ENCODE measurements at places on chromosomes 11 and 22.
A peak's percentile ranks its signal among the peaks of the same experiment; 100 is the strongest.

DNA sequence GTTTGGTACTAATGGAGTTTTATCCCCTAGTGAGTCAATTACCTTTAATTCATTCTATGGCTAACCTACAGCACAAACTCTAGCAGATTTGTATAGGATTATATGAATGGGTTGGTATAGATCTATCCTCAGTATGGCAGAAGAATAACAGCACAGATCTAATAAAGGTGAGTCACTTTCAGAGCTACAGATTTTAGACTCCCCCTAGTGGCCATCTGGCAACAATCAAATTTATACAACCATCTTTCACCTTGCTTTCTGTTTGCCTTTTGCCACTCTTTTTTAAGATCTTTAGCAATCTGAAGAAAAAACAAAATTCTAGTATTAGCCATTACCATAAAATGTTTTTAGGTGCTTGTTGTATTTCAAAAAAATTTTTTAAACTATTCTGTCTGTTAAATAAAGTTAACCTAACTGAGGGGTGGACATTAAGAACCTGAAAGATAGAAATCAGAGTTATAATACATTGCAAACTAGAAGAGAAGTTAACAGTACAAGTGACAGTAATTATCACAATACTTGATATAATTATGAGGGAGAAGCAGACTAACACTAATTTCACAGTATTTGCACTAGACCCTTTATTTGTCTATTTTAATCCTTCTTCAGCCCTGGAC is 25.8 kb downstream of the DDIAS start:
- DNase-seq = peak; percentile 84

GRCh38 chr11:8101421-8101820 is 20.4 kb downstream of the TUB start:
- DNase-seq = no peak

- no peak for DNase-seq
Observed at GRCh38 chr11:31865606-31866300, 54.6 kb upstream of the PAX6 start.

- no peak for DNase-seq
Observed at GRCh38 chr11:130139401-130139800, 20.2 kb upstream of the ST14 start.

- DNase-seq = no peak
Observed at GRCh38 chr11:13189561-13190426, 87.8 kb upstream of the BMAL1 start.

GRCh38 chr22:43266076-43266475 is 77.1 kb downstream of the SCUBE1 start:
- DNase-seq = no peak

GRCh38 chr11:17138562-17138961 is 61.1 kb upstream of the RPS13 start:
- no peak for DNase-seq

GRCh38 chr22:50477923-50478322 is 3.1 kb upstream of the SBF1 start:
- DNase-seq = no peak

GRCh38 chr11:326592-326841 is 5.9 kb upstream of the IFITM3 start:
- DNase-seq = no peak

GRCh38 chr11:70437111-70437784 is 38.9 kb downstream of the CTTN start:
- peak; percentile 7 for DNase-seq

- DNase-seq = no peak
Observed at GRCh38 chr11:104713401-104713800, 184.9 kb downstream of the CASP12 start.

DNA sequence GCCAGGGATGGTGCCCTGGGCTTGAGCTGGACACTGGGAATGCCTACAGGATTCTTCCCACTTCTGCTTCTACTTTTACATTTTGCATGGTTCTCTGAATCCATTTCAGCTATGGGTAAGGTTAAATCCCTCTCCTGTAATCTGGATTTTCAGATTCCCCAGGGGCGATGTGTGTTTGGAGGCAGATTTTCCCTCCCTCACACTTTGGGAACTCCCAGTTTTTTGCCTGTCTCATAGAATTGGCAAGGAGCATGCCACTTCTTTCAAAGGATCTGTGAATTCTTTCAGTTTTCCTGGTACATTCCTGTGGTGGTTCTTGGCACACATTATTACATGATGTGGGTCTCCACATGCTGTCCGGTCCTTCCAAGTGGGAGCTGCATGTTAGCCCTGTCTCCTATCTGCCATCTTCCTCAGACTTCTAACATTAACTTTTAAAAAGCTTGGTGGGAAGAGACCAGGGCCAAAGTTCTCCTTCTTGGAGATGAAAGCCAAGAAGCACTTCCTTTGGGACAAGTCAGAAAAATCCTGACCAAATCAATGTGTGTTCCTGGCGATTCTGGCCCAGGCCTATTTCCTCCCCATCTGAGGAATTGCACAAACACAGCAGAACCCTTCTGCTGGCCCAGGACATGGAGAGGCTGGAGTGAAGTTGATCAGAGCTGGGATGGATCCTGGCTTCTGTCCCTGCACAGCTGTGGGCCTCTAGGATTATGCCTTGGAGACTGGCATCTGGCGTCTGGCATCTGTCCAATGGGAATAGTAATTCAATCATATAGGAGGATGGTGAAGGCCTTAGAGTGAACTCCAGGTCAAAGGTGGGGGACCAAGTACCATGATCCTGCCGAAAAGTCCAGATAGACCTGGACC is 5.4 kb upstream of the APOL2 start:
- DNase-seq = no peak

GRCh38 chr11:119783466-119784400 is 54.7 kb upstream of the NECTIN1 start:
- no peak for DNase-seq

DNA sequence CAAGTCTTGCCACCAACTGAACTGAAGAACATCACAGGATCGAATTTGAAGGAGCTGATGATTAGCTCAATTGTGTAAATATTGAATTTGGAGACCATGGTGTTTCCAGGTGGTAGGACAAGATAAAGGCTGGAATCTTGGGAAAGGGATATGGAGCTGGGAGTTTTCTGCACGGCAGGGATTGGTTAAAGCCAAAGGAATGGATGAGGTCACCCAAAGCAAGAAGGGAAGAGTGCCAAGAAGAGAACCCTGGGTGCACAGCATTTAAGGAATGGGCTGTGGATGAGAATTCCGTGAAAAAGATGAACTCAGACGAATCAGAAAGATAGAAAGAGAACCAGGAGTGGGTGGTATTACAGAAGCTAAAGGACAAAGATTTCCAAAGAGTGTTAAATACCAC is 29.4 kb upstream of the RRAS2 start:
- no peak for DNase-seq

GRCh38 chr22:37304595-37305343 is 22.5 kb downstream of the CYTH4 start:
- DNase-seq = no peak

- DNase-seq = no peak
Observed at GRCh38 chr22:47089796-47090460, 327.5 kb downstream of the TBC1D22A start.

DNA sequence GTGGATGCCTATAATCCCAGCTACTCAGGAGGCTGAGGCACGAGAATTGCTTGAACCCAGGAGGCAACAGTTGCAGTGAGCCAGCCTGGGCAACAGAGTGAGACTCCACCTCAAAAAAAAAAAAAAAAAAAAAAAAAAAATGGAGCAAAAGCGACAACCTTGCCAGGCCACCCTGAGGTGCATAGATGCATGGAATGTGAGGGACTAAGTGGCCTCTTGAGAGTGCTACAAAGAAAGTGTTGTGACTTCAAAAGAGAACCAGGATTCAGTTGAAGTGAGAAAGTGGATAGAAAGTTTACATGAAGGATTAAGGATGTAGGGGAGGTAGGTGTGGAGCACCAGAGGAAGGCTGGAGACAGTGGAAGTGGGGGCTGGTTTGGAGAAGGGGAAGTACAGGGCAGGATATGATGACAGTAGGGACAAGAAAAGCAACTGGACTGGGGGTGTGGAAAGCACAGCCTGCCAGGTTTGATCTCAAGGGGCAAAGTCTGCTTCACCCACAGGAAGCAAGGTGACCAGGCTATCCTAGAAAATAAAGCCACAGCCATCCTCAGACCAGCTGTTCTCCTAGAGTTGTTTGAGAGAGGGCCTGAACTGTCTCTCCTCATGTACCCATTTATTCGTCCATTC is 36.0 kb upstream of the OLFML1 start:
- DNase-seq = no peak

- no peak for DNase-seq
Observed at GRCh38 chr11:91265946-91266345, 958.7 kb upstream of the FAT3 start.

DNA sequence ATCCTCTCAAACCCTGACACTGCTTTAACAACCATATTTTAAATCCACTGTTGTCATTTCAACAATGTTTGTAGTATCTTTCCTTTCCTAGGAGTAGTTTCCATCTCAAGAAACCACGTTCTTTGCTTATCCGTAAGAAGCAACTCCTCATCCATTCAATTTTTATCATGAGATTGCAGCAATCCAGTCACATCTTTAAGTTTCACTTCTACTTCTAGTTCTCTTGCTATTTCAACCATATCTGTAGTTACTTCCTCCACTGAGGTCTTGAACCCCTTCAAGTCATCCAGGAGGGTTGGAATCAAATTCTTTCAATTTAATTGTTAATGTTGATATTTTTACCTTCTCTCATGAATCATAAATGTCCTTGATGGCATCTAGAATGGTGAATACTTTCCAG is 22.4 kb downstream of the CCDC82 start:
- DNase-seq = no peak

DNA sequence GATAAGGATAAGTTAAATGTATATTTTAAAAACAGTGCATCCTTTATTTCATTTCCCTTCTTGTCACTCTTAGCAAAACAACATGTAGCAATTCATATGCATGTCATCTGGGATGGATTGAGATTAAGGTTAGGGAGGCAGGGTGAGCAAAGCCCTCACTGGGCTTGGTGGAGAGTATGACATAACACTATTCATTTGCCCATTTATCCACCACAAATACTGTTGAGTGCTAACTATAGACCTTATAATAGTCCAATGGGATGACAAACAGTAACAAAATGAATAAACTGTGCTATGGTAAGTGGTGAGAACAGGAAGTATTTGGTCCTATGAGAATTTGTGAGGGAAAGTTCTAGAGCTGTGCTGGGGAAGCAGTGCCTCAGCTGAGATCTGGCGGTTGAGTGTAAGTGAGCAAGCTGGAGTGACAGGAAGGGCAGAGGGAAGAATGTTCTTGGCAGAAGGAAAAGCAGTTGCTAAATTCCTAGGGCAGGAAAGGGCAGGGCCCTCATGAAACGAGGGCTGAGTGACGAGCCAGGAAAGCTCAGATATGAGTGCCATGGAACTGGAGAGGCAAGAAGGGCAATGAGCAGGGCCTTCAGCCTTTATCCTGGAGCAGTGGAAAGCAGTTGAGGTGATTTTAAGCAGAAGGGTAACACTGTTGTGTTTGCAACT is 6.7 kb downstream of the HSD17B12 start:
- DNase-seq = no peak

GRCh38 chr11:134580610-134580975 is 168.6 kb upstream of the B3GAT1 start:
- no peak for DNase-seq

GRCh38 chr22:23691748-23692423 is 1.1 kb downstream of the RGL4 start:
- DNase-seq = no peak

DNA sequence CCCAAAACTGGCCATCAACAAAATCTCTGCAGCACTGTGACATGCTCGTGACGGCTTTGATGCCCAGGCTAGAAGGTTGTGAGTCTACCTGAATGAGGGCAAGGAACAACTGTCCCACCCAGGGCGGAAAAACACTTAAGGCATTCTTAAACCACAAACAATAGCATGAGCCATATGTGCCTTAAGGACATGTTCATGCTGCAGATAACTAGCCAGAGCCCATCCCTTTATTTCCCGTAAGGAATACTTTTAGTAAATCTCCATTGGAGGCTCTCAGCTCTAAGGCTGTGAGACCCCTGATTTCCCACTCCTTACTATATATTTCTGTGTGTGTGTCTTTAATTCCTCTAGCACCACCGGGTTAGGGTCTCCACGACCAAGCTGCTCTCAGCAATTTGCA is 3.4 kb downstream of the CHORDC1 start:
- DNase-seq = no peak

GRCh38 chr11:85776951-85777602 is 33.9 kb downstream of the SYTL2 start:
- no peak for DNase-seq

- DNase-seq = no peak
Observed at GRCh38 chr11:11743216-11743615, 98.6 kb upstream of the USP47 start.

DNA sequence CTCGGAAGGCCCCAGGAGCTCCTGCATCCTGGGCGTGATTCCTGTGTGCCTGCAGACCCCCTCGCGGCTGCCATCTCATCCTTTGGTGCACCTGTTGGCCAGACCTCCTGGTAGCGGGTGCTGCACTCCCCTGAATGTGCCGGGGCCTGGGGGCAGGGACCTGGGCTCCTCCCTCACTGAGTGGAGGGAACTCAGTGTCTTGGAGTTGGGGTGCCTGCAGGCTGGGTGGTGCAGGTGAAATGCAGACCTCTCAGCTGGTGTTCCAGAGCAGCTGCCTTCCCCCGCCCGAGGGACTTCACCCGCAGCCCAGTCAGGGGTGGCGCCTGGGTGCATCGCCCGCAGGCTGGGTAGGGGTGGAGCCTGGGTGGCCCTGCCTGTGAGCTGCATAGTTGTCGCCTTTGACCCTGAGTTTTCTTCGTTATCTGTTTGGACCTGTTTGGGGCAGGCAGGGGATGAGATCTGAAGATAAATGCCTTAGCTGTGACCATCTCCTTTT is 31.4 kb downstream of the LRP5 start:
- no peak for DNase-seq

- peak; percentile 90 for DNase-seq
Observed at GRCh38 chr22:42444077-42444904, 12.1 kb upstream of the NFAM1 start.
